ENCODE measurements at places on chromosomes 3 and 15. TPM values are rescaled to one million over a fixed set of nuclear protein-coding genes. Genes with fewer than 3 reads are reported as not detected.

- no peak for DNase-seq
These were observed 75.3 kb upstream of the CMTM7 start for GRCh38 chr3:32316319-32316718.

DNA sequence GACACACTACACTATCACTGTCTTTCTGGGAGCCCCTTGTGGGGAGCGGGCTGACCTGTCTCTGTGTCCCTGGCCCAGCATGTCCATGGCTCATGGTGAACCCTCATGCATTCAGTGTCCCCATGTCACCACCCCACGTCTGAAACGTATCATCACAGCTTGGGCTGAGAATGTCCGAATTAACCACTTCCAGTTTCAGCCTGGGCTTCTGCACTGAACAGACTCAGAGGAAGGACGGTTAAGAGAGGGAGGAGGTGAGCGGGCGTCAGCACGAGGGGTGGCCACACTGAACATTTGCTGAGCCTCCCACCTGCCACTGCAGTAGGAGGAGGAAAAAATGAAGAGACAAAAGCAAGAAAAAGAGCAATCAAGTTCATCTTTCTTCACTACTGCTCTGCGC is 30.5 kb downstream of the ATP2B2 start:
- no peak for DNase-seq

DNA sequence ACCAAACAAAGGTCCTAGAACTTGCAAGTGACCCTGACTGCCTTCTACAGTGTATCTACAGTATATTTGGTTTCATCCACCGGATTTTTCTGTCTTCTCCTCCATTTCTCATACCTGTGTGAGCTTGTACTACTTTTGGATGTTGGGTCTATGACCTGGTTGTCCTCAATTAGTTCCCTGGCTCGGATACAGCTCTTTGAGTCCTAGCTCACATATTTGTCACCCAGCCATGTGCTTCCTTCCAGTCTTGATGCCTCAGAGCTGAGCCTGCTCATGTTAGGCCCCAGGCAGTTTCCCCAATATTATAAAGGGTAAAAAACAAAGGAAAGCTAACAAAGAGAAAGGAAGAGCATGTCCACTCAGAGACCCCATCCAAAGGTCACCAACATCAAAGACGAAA is 28.2 kb downstream of the ZNF385D start:
- no peak for DNase-seq

The GOLGA8O gene
- 1.2 TPM for total RNA-seq

The LRRIQ4 gene
- total RNA-seq, result not detected

The ATP13A4 gene
- total RNA-seq, result 0.52 TPM

The PEAK1 gene
- 75.2 TPM for total RNA-seq

DNA sequence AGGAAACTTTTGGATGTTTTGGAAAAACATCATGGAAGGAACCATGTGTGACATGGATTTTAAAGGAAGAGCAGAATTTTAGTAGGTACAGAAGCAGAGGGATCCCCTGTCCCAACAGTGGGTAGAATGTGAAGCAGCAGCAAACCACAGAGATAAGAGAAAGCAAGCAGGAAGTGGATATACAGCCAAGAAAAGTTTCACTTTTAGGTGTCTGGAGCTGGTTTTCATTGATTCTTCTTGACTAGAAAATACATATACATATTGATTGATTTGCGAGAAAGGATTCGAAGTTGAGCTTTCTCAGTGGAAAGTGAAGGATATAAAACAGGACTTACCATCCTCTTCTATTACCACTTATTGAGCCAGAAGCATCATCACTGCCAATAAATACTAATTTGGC is 133.5 kb downstream of the KCNMB2 start:
- no peak for DNase-seq

DNA sequence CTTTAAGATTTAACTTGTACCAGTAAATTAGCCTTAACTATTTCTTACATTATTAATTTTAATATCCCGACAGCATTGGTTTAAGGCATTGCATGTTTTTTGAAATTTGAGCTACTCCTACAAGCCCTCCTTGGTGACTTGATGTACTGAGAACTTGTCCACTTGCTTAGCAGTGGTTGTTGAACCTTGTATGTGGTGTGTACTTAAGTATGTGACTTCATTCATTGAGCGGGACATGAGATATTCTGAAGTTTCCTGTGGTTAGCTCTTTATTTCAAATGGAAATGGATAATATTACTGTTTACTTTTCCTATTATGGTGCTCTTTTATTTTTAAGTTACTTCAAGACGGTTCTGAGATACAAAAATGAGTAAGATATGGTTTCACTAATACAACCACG is 3.6 kb upstream of the COL6A5 start:
- DNase-seq, result no peak

DNA sequence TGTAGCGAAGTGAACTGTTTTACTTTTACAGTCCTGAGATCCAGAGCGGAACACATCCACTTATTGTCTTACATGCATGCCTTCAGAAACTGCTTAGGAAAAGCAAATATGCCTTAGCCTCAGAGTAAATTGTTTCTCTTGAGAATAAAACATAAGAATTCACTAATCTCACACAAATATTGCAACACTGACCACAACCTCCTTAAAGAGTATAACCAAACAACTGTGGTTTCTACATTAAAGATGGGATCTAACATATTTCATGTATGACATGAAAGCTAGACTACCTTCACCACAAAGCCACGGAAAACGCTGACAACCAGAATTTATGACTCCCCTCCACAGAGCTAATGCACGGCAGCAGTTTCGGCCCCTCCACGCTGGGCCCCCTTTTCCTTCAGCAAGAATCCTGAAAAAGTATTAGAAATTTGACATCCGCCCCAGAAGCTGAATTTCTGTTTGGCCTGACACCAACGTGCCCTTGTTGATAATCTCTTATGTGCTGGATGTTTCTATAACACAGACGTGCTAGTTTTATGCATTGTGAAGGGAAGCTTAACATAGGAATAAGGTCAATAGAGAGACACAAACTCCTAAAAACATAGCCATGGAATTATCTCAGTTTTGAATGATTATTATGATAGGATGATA is 84.6 kb downstream of the GREM1 start:
- no peak for DNase-seq

The ANKRD34C gene
- total RNA-seq, result 0.66 TPM

DNA sequence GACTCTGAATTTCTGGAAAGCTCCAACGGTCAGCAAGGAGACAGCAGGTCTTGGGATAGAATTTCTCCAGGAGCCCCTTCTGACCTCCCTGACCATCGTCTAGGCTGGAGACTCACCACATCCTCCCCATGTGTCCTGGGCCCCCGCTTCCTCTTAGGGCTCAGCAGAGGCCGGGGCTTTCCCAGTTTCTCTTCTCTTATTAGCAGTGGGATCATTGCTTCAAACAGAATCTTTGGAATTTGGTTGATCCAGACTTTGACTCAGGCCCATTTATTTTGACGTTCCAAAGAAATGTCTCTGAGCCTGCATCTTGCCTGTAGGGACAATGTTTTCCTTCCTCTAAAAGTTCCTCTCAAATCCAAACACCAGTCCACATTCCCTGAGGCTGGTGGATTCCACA is 38.4 kb upstream of the SLC6A6 start:
- DNase-seq, result no peak

DNA sequence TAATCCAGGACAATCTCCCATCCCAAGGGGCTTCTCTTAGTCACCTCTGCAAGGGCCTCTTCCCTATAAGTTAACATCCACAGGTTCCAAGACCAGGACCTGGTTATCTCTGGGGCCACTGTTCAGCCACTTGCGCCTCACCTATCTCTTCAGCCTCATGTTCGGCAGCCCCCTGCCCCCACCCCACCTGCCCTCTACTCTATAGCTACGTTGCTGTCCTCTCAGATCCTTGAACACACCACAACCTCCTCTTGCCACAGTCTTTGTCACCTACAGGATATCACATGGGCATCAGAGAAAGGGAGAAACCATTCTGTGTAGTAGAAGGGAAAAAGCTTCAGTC is 33.9 kb downstream of the SLC41A3 start:
- no peak for DNase-seq

GRCh38 chr3:189393598-189393997 is 221.8 kb downstream of the TPRG1 start:
- no peak for DNase-seq

GRCh38 chr3:23396746-23397145 is 193.6 kb downstream of the UBE2E2 start:
- DNase-seq, result no peak

DNA sequence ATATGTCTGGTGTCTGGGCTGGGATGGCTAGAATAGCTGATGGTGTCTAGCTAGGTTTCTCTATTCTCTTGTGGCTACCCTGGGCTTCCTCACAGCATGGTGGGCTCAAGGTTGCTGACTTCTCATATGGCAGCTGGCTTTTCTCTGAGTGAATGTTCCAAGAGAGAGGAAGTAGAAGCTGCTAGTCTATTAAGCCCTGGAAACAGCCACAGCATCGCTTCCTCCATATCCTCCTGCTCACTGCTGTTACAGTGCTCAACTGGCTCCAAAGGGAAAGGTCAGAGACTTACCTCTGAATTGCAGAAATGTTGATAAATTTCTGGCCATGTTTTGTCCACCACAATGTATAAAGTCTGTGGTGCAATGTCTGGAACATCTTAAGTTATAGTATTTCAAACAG is 299.9 kb upstream of the ADAMTS9 start:
- no peak for DNase-seq
